ENCODE measurements at places on chromosomes 5 and 9.

DNA sequence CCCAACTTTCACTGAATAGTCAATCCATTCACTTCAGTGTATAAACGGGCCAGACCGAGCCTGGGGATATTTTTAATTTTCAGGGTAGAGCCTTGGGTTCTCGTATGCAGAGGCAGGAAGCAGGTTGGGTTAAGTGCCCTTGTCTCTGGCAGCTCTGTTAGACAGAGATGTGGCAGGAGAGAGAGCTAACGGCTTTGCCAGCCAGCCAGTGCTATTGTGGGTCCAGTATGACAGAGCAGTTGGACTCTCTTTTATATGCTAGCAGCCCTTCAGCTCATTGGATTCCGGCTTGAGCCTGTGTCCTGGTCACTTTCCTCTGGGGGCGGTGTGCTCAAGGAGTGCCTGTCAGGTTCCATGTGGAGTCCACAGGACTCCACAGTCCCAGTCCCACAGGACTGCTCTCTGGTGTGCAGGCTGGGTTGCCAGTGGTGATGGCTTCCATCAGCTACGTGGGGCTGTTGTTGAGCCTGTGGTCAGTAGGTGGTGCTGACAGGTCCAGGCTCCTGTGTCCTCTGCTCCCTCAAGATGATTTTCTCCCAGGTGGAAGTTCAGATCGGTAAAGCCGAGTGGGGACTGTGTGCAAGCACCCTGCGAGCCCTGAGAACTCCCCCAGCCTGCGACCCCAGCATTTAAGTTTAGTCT lies 14.3 kb downstream of the CLTA start:
- DNase-seq: no peak

- no peak for DNase-seq
Measured at GRCh38 chr9:81694541-81694940, 5.2 kb upstream of the TLE1 start.

DNA sequence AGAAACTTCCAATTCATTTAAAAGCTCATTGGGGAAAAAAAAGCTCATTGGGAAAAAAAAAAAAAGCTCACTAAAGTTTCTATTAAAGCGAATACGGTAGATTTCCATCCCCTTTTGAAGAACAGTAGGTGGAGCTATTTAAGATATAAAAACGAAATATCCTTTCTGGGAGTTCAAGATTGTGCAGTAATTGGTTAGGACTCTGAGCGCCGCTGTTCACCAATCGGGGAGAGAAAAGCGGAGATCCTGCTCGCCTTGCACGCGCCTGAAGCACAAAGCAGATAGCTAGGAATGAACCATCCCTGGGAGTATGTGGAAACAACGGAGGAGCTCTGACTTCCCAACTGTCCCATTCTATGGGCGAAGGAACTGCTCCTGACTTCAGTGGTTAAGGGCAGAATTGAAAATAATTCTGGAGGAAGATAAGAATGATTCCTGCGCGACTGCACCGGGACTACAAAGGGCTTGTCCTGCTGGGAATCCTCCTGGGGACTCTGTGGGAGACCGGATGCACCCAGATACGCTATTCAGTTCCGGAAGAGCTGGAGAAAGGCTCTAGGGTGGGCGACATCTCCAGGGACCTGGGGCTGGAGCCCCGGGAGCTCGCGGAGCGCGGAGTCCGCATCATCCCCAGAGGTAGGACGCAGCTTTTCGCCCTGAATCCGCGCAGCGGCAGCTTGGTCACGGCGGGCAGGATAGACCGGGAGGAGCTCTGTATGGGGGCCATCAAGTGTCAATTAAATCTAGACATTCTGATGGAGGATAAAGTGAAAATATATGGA lies at the start of gene PCDHGA12:
Gene PCDHGA12, plus strand, starts transcription at position 176 of the 782 bp plus-strand sequence. Its CDS starts 253 bp downstream, at position 429.
- no peak for DNase-seq

GRCh38 chr5:14168144-14168792 lies 25.1 kb downstream of the TRIO start:
- no peak for DNase-seq

DNA sequence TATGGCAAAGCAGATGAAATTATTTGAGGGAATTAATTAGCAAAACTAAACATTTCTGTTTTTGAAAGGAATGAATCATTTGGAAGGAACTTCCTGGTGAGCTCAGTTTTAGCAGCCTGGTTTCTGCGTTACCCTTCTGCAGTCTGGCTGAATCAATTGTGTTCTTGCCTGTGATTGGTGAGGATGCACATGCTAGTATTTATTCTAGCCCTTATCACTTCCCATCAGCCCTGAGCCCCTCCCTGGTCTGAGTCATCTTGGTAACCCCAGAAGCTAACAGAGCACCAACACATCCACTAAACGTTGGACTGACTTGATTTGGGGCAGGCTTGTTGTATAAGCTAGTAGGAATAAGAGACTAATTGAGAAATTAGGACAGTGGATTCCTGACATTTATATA lies 6.6 kb downstream of the TJP2 start:
- DNase-seq: no peak

DNA sequence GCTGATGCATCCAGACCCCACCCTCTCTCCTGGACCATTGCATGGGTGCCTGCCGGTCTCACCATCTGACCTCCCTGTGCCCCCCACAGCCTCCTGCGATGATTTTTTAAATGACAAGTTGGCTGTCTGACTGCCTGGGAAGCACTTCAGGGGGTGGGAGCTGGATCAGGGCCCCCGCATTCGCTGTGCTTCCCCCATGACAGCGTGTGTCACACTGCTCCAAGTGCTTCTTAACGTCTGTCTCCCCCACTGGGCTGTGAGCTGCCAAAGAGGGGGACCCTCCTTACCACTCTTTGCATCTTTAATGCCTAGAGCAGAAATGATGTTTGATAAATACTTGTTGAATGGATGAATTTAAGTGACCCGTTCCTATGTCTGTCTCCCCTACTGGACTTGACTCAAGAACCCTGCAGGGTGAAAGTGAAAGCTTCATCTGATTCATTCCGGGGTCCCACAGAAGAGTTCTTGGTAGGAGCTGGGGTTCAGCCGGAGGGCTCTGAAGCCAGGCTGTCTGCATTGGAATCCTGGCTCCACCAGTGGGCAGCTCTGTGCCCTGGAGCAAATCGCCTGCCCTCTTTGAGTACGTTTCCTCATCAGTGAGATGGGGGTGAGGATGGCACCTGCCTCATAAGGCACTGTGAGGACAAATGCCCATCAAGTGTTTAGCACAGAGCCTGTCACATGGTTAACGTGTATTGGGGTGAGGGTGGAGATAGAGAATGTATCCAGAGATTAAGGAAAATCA lies 7.6 kb upstream of the EGR1 start:
- no peak for DNase-seq

GRCh38 chr5:35785601-35786085 lies 71.0 kb upstream of the IL7R start:
- peak; percentile 22 for DNase-seq
